RKO (cell line): ENCODE measurements at places on chromosomes 4 and X.

DNA sequence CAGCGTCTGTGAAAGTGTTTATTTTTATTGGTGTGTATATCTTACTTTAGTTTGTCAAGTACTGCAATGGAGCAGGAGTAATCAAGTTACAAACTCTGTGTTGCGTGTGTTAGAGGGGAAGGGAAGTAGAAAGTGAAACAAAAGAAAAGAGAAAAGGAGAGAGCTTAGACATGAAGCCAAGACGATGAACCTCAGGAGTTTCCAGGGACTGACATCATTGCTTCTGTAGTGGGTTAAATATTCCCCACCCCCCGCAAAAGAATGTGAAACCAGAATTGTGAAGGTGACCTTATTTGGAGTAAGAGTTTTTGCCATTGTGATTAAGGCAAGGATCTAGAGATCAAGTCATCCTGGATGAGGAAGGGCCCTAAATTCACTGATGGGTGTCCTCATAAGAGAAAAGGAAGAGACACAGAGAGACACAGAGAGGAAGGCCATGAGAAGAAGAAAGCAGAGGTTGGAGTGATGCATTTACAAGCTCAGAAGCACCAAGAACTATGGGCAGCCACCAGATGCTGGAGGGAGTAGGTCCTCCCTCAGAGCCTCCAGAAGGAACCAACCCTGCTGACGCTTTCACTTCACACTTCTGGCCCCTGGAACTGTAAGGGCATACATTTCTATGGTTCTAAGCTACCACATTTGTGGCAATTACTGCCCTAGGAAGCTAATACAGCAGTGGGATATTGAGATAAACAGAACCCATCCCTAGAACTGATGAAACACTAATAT, 173.6 kb upstream of the SFRP2 start:
- no peak for DNase-seq

DNA sequence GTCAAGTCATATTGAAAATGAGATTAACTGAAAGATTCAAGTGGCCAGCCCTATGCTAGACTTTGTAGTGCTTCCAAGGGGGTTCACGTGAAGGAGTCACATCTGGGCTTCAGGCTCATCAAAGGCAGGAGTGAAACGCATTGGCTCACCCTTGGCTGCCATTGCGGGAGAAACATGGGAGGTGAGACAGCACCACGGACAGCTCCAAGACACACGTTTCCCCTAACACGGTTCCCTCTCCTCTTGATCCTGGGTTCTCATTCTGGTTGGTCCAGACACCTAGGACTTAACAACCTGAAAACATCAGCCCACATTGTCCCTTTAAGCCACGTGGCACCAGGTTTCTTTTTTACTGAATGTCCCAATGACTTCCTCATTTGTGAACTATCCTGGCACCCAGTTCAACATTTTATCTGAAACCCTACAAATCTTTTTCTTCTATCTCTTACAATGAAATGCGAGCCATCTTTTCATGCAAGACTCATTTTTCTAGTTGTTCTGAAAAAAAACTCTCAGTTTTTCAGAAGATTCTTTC, 279.0 kb upstream of the VCX3A start:
- no peak for DNase-seq

DNA sequence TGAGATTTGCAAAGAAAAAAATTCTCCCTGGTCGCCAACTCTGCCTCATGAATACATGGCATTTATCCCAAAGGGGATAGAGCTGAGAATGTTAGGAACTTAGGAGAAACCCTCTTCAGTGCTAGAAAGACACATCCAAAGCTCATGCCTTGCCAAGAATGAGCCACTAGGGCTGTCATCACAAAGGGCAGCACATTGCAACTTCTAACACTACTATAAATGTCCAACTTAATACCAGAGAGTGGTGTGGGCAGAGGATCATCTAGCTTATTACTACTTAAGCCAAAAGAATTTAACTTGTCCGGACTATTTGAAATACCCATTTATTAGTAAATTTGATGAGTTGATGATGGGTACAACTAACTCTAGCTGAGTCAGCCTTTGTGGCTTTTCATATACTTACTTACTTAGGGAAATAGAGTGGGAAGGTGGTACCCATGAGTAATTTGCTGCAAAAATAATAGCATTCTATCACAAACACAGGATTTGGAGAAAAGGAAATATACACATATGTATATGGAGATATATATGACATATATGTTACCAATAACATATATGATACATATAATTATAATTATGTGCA, 66.3 kb upstream of the GAB1 start:
- DNase-seq, result no peak

GRCh38 chrX:124737771-124738170, 391.4 kb downstream of the SH2D1A start:
- no peak for DNase-seq

GRCh38 chr4:126959056-126959745, 673.6 kb upstream of the INTU start:
- DNase-seq, result no peak

- no peak for DNase-seq
Observed at GRCh38 chr4:148071009-148071408, 339.1 kb downstream of the ARHGAP10 start.

- no peak for DNase-seq
Observed at GRCh38 chr4:73086095-73086868, 16.8 kb upstream of the COX18 start.

- no peak for DNase-seq
Observed at GRCh38 chr4:123573866-123574508, 177.4 kb downstream of the SPRY1 start.

- no peak for DNase-seq
Observed at GRCh38 chr4:6676722-6677558, 16.7 kb upstream of the S100P start.

- no peak for DNase-seq
Observed at GRCh38 chr4:155687380-155687982, 20.8 kb downstream of the GUCY1A1 start.

DNA sequence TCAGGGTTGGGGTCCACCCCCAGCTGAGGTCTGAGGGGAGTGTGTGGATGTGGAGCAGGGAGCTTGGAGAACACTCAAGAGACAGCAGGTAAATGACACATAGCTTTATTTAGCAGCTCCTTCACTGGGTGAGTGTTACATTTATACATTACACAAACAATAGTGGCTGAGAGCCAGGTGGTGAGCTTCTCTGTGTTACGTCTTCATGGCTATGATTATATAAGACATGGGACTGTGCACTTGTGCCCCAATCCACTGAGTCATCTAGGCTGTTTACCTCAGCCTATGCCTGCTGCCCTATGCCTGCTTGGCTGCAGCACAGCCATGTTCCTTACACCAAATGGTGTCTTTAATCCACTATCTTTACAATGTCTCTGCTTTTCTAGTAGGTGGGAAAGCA, 459.6 kb downstream of the AFF2 start:
- DNase-seq, result peak; percentile 0

- DNase-seq, result peak; percentile 40
Observed at GRCh38 chr4:93791570-93792195, 36.9 kb upstream of the ATOH1 start.

DNA sequence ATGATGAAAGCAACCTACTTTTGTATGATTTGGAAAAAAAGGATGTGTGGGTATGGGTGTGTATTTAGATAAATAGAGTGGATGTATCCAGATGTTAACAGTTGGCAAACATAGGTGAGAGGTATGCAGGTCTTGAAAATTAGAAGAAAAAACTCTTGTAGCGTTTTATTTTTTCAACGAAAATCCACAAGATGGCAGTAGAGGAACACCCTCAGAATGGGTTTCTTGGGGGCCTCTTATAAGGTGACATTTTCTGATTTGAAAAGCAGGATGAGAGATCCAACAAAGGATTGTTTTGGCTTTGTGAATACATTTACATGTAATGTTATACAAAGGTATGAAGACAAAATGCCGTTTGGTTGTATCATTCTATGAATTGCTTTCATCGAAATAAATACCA, 68.3 kb downstream of the FMR1NB start:
- peak; percentile 54 for DNase-seq

DNA sequence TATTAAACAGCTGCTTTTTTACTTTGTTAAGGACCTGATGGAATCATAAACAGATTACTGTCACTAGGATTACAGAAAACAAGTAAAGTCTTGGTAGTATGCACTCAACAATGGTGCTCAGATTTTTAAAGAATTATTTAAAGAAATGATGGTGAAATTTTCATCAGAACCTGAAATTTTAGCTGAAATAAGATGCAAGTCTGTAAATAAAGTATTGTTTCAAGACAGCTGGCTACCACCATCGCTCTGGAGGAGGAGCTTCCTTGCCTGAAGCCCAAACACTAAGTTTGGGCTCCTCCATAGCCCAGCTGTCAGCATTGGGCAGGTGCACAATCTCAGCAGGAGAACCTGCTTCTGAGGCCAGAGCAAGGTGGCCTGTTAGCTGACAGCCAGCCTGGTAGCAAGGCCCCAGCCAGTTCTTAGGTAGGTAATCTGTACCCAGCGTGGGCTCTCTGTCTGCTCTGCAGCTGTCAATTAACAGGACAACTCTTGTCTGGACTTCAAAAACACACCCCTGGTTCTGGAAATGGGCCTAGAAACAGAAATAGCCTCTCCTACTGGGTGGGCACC, 4.6 kb downstream of the GAB1 start:
- no peak for DNase-seq

GRCh38 chr4:7980036-7980435, 40.4 kb upstream of the AFAP1 start:
- no peak for DNase-seq

- DNase-seq, result no peak
Observed at GRCh38 chrX:132407691-132408090, 81.1 kb downstream of the MBNL3 start.

DNA sequence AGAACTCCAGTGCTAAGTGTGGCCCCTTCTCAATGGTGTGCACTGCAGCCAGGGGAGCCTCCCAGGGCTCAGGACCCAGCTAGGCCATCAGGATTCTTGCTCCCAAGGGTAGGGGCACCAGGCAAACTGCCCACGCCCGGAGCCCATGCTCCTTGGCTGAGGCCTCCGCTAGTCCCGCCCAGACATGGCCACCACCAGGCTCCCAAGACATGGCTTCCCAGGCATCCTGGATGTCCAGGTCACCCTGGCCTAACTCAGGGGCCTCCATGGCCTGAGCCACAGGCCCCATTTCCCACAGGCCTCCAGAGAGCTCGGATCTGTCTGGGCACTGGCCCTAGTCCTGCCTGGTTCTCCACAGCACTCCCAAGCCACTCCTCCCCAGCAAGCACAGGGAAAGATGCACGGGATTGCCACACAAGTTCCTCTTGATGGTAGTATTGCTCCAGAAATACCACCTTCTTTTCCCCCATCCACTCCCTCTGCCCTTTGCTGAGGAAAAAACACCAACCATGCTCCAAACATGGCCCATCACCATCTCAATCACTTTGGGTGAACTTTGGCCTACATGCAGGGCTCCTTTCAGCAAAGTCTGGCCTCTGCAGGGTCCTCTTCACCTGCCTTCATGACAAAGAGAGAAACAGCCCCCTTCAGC, 274.7 kb upstream of the AGTR2 start:
- no peak for DNase-seq

DNA sequence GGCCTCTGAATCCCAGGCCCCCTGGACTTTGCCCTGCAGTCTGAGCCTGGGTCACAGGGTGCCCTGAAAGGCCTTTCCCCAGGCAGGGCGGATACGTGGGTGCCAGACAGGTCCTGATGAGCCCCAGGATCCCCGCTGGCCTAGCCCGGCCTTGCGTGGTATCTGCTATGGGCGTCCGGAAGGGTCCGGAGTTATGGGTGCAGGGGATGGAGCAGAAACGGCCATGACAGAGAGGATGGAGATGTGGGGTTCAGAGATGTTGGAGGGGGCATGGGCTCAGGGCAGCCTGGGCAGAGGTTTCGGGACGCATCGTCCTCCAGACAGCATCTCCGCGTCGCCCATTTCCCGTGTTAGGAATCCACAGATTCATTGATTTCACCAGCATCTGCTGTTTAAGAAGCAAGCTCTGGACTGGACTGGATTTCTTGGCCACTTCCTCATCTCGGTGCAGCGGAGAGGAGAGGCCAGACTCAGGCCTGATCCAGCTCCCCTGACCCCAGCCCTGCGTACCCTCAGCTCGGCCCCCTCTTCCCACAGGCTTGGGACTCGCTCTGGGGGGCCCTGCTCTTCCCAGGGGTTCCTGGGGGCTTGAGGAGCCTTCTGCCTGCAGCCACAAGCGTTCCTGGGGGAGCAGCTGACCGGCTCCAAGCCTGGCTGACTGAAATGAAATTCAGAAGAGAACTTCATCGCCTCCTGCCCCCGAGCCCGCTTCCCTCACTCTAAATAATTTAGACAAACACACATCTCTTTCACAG, 86.9 kb upstream of the ADRA2C start:
- no peak for DNase-seq

DNA sequence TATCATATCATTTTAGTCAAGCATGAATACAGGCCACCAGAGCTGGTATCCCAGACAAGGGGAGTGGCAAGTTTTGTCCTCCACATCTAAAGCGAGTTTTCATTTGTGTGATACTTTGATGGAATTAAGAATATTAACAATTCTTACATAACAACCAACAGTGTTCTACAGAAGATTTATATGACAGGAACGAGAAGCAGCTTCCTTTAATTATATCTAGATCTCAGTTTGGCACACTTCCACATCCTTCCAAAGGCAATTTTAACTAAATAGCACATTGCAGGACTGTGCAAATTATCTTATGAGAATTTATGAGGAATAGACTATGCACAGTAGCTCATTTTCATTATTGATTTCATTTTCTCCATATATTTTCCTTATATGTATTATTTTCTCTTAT, 121.2 kb upstream of the GUCY1A1 start:
- DNase-seq, result no peak

- DNase-seq, result no peak
Observed at GRCh38 chr4:3387943-3388361, 53.8 kb upstream of the HGFAC start.

DNA sequence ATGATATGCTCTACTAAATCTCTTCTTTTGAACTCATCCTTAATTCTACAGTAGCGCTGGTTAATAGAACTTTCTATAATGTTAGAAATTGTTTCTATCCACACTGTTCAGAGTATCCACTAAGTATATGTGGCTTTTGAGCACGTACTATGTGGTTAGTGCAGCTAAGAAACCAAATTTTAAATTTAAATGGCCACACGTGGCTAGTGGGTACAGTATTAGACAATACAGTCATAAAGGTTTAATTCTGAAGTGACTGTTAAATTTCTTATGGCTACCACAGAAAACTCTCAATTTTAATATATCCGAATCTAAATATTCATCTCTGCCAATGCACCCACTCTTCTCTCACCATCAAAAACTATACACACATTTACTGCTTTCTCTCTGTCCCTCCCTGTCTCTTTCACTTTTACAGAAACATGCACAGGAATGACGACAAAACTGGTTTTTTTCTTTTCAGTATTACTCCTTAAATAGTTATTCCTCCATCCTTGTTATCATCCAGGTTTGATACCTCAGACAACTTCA, 583.9 kb downstream of the KCTD8 start:
- DNase-seq, result no peak
